ENCODE measurements at places on chromosomes 4 and X. TPM values are rescaled to one million over a fixed set of nuclear protein-coding genes. Genes with fewer than 3 reads are reported as not detected.

GRCh38 chr4:121454251-121454979, 73.6 kb upstream of the QRFPR start:
- DNase-seq: no peak
- H3K27me3 ChIP-seq: peaks cover 8% of the 10 kb centered on the region
- no peak overlapping the region for H3K4me3 ChIP-seq
- H3K36me3 ChIP-seq: no peaks in the 10 kb centered on the region
- no peak overlapping the region for H3K27ac ChIP-seq

DNA sequence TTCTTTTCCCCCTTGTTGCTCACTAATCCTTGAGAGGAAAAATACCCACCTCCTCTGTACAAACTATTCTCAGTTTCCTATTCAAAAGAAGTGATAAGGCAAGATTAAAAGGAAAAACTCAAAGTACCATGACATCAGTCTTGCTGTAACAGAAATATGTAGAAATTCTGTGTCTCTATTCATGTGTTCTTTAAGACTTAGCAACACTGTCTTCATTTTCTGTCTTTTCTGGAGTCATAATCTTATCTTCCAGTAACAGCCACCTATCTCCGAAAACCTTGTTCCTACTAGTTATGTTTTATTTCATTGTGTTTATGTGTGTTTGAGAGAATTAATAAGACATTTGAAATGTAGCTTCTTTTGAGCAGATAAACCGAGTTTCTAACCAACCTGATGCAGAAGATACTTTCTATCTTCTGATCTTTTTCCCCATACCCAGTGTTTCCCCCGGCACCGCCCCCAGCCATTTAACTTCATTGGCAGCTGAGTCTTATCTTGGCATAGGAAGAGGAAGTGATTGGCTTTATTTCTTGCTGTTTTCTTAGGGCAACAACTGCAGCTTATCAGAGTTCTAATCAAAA, 8.0 kb downstream of the FAM241A start:
- H3K27ac ChIP-seq: no peak overlapping the region
- DNase-seq: no peak
- H3K27me3 ChIP-seq: no peaks in the 10 kb centered on the region
- H3K4me3 ChIP-seq: no peak overlapping the region
- no peaks in the 10 kb centered on the region for H3K36me3 ChIP-seq

- no peaks in the 10 kb centered on the region for H3K27me3 ChIP-seq
- H3K36me3 ChIP-seq: no peaks in the 10 kb centered on the region
- H3K27ac ChIP-seq: no peak overlapping the region
- H3K4me3 ChIP-seq: no peak overlapping the region
- no peak for DNase-seq
- no peaks in the 10 kb centered on the region for H3K4me1 ChIP-seq
Observed at GRCh38 chr4:38442073-38442788, 221.8 kb upstream of the KLF3 start.

GRCh38 chr4:166460769-166461550, 587.9 kb downstream of the TLL1 start:
- no peaks in the 10 kb centered on the region for H3K27me3 ChIP-seq
- no peaks in the 10 kb centered on the region for H3K4me1 ChIP-seq
- no peak overlapping the region for H3K4me3 ChIP-seq
- H3K27ac ChIP-seq: no peak overlapping the region
- no peak for DNase-seq

GRCh38 chr4:189304809-189305208, 635.9 kb upstream of the FRG1 start:
- no peaks in the 10 kb centered on the region for H3K27me3 ChIP-seq
- no peak overlapping the region for H3K27ac ChIP-seq
- no peaks in the 10 kb centered on the region for H3K4me1 ChIP-seq
- no peak for DNase-seq

DNA sequence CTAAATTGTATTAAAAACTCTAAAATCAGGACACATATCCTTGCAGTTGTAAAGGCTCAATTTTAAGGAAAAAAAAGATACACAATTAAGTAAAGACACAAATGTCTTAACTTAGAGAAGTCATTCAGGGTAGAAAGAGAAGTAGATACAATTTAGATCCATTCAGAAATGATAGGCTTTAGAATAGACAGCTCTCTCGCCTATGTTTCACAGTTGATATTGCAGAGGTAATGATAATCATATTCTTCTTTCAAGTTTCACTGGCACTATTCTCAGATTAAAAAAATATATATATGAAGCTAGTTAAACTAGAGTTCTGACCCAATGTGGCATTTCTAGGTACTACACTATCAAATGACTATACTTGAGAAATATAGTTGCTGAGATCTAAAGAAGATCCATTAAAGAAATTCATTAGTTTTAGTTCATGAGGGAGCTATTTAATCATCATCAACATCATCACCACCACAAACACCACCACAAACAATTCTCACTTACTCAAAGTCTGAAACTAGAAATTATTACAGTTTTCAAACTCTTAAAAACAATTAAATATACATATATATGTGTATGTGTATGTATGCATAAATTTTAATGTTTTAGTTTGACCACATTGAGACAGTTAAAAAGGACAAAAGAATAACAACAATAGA, 93.1 kb downstream of the ANTXR2 start:
- H3K4me3 ChIP-seq: no peak overlapping the region
- no peaks in the 10 kb centered on the region for H3K27me3 ChIP-seq
- no peaks in the 10 kb centered on the region for H3K4me1 ChIP-seq
- DNase-seq: no peak

GRCh38 chr4:48081196-48081595, 52.9 kb downstream of the TXK start:
- H3K27me3 ChIP-seq: no peaks in the 10 kb centered on the region
- H3K4me3 ChIP-seq: no peak overlapping the region
- peaks cover 6% of the 10 kb centered on the region for H3K4me1 ChIP-seq
- H3K27ac ChIP-seq: no peak overlapping the region
- H3K36me3 ChIP-seq: no peaks in the 10 kb centered on the region
- DNase-seq: no peak

DNA sequence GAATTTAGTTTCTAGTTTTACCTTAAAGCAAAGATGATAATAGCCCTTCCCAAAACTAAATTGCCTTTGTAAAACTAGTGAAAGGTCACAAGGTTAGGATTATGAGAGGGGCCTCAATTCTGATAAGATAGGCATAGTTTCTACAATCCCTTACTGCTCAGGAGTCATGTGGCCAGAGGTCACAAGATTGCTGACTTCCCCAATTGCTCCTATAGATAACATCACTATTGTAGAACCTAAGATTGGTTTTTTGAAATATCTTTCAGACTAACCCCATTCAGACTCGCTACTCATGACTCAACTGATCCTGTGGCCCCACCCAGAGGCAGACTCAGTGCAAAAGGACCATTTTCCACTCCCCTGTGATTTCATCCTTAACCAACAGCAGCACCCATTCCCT, 70.3 kb downstream of the SCD5 start:
- peaks cover 53% of the 10 kb centered on the region for H3K4me1 ChIP-seq
- DNase-seq: no peak
- no peak overlapping the region for H3K4me3 ChIP-seq
- H3K27ac ChIP-seq: peak overlapping the region; percentile 75
- H3K36me3 ChIP-seq: no peaks in the 10 kb centered on the region

GRCh38 chr4:78377555-78377954, 174.0 kb upstream of the ANXA3 start:
- H3K4me3 ChIP-seq: no peak overlapping the region
- no peaks in the 10 kb centered on the region for H3K27me3 ChIP-seq
- H3K36me3 ChIP-seq: no peaks in the 10 kb centered on the region

GRCh38 chrX:145727476-145727875, 90.2 kb upstream of the SLITRK2 start:
- no peaks in the 10 kb centered on the region for H3K27me3 ChIP-seq
- H3K4me1 ChIP-seq: no peaks in the 10 kb centered on the region
- H3K36me3 ChIP-seq: no peaks in the 10 kb centered on the region
- no peak overlapping the region for H3K27ac ChIP-seq

GRCh38 chr4:157012296-157012695, 40.7 kb upstream of the PDGFC start:
- H3K4me3 ChIP-seq: no peak overlapping the region
- no peaks in the 10 kb centered on the region for H3K4me1 ChIP-seq
- H3K27me3 ChIP-seq: no peaks in the 10 kb centered on the region
- H3K27ac ChIP-seq: no peak overlapping the region

The BEX1 gene
- 56.9 TPM for total RNA-seq

The MTNR1A gene
- total RNA-seq: not detected

The CNKSR2 gene
- 18.2 TPM for total RNA-seq

The OR13H1 gene
- total RNA-seq: not detected

The HOPX gene
- total RNA-seq: 36.3 TPM

The C1QTNF7 gene
- 2.1 TPM for total RNA-seq

The HERC6 gene
- 12.7 TPM for total RNA-seq

The CDKL5 gene
- total RNA-seq: 4.3 TPM

The CD38 gene
- 12.2 TPM for total RNA-seq

The PNMA6F gene
- total RNA-seq: not detected

The GLRA3 gene
- total RNA-seq: not detected
